ENCODE measurements at places on chromosomes 1 and 21. TPM values are rescaled to one million over a fixed set of nuclear protein-coding genes. Genes with fewer than 3 reads are reported as not detected.

DNA sequence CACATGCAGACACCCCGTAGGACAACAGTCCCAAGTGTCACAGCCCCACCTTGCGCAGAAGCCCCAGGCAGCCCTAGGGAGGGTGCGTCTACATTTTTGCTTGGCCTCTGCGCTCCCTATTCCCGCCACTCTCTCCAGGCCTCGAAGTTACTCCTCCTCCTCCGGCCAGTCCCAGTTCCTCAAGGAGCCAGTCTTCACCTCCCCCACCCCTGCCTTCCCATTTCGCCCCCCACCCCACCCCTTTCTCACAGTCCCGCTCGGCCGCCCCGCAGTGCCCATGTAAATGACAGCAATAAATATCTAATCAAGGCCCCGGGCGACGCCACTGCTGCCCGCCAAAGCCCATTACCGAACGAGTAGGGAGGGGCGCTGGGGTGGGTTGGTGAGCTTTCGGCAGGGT is 3.2 kb downstream of the DMBX1 start:
- peaks cover 91% of the 10 kb centered on the region for H3K27me3 ChIP-seq
- no peaks in the 10 kb centered on the region for H3K36me3 ChIP-seq
- DNase-seq: no peak
- H3K4me1 ChIP-seq: peaks cover 15% of the 10 kb centered on the region
- H3K4me3 ChIP-seq: no peak overlapping the region

The OR10X1 gene
- not detected for total RNA-seq

The AMY1A gene
- not detected for total RNA-seq

GRCh38 chr1:20885121-20885520 is 98.0 kb upstream of the HP1BP3 start:
- peaks cover 8% of the 10 kb centered on the region for H3K36me3 ChIP-seq
- H3K27me3 ChIP-seq: no peaks in the 10 kb centered on the region
- H3K4me1 ChIP-seq: no peaks in the 10 kb centered on the region
- no peak overlapping the region for H3K27ac ChIP-seq
- no peak overlapping the region for H3K4me3 ChIP-seq
- no peak for DNase-seq

The SAMD11 gene
- 8.1 TPM for total RNA-seq

GRCh38 chr1:14320518-14320917 is 278.0 kb upstream of the KAZN start:
- peak; percentile 51 for DNase-seq
- H3K36me3 ChIP-seq: no peaks in the 10 kb centered on the region
- no peaks in the 10 kb centered on the region for H3K27me3 ChIP-seq

The AMY1B gene
- total RNA-seq: not detected

DNA sequence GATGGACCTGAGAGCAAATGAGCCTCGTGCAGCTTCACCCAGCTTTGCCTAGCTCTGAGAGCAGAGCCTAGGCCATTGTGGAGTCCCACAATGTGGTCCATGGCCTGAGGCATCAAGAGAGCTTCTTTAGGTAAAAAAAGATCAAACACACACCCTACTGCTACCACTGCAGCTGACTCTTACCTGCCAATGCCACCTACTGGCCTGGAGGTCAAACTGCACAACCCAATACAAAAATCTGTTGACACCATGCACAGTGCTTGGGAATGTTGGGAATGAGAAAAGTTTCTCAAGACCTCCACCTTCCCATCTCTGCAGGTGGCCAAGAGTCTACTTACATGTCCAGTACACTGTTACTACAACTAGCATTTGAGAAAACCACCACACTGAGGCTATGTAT is 60.6 kb downstream of the UCHL5 start:
- peaks cover 5% of the 10 kb centered on the region for H3K36me3 ChIP-seq
- no peak for DNase-seq
- H3K27me3 ChIP-seq: no peaks in the 10 kb centered on the region
- no peak overlapping the region for H3K27ac ChIP-seq

DNA sequence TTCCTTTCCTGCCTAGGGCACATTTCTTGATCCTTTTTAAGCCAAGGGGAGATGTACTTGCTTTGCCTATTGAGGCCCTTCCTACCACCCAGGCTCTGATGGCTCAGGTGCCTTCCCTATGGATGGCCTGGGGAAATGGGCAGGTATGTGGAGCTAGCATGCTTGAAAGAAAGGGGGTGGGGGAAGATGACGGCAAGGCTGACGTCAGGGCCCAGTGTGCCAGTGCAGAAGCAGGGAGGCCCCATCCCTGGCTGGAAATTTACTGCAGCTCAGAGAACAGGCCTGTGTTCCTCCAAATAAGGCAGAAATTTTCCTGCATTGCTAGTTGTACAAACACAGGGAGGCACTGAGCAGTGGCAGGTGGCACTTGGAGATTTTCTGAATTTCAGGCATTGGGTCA is 453.2 kb upstream of the VAMP3 start:
- no peak for DNase-seq
- no peaks in the 10 kb centered on the region for H3K4me1 ChIP-seq
- H3K27me3 ChIP-seq: peaks cover 2% of the 10 kb centered on the region
- no peak overlapping the region for H3K4me3 ChIP-seq

DNA sequence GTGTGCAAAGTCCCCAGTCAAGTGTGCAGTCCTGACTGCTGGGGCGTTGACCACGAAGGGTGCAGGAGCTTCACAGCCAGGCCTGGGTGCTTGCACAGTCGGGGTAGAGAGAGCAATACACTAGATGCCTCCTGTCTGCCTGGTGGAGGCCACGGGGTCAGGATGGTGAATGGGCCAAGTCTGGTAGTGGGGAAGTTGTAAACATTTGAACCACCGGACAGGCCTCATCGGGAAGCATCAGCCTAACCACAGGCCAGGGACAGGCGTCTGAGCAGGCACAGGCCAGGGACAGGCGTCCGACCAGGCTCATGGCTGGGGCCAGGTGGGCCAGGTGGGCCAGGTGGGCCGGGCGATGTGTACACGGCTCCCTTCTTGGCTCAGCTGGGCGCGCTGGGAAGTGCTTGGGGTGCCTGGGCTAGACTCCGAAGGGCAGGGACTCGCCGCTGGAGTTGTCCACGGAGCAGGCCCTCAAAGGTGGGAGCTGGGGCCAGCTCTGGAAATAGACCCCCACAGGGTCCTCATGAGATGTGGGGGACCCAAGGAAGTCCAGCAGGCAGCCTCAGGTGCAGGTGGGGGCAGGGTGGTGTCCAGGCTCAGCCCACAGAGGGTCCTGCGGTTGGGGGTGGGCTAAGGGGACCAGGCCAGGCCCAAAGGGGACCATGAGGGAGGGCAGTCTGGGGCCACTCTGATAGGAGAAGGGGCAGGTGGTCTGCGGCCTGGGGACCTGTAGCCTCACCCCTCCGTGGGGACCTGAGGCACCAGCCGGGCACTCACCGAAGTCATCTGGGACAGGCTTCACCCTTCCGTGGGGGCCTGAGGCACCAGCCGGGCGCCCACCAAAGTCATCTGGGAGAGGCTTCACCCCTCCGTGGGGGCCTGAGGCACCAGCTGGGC is 15.0 kb downstream of the COL6A1 start:
- H3K27ac ChIP-seq: no peak overlapping the region
- DNase-seq: no peak
- H3K36me3 ChIP-seq: peaks cover 92% of the 10 kb centered on the region
- no peak overlapping the region for H3K4me3 ChIP-seq

The CYP4A11 gene
- total RNA-seq: 0.13 TPM

The CCDC24 gene
- 0.98 TPM for total RNA-seq

- H3K27me3 ChIP-seq: no peaks in the 10 kb centered on the region
- DNase-seq: no peak
- no peaks in the 10 kb centered on the region for H3K36me3 ChIP-seq
- H3K4me1 ChIP-seq: peaks cover 13% of the 10 kb centered on the region
These were observed 140.7 kb upstream of the SPAG17 start for GRCh38 chr1:118325550-118326225.
